ENCODE measurements at places on chromosomes 13 and 19.

- no peak for DNase-seq
These were observed 2.9 kb downstream of the KLK12 start for GRCh38 chr19:51031880-51032225.

DNA sequence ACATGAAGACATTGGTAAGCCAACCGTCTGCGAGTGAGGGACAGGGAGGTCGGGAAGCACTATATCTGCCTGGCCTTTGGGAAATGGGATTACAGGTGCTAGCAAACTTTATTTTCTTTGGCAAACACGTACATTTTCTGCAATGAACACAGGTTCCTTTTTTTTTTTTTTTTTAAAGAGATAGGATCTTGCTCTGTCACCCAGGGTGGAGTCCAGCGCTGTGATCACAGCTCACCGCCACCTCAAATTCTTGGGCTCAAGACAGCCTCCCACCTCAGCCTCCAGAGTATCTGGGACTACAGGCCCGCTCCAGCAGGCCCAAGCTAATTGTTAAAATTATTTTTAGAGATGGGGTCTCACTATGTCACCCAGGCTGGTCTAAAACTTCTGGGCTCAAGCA is 24.2 kb downstream of the ELAVL1 start:
- no peak for DNase-seq

DNA sequence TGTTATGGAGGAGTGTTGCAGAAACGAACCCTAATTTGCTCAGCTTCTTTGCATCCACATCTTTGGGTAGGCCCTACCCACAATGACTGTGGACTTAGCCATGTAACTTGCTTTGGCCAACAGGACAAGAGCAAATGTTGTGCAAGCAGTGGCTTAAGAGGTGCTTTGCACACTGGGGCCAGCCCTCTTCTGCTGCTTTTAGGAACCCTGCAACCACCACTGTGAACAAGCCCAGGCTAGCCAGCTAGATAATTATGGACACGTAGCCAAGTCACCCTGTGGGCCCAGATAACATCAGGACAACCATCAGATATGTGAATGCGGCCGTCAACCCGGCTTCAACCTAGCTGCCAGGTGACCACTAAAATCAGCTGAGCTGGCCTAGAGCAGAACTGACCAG is 17.1 kb downstream of the C19orf47 start:
- DNase-seq = no peak

GRCh38 chr13:41241626-41242025 is 21.8 kb downstream of the MTRF1 start:
- DNase-seq = no peak

DNA sequence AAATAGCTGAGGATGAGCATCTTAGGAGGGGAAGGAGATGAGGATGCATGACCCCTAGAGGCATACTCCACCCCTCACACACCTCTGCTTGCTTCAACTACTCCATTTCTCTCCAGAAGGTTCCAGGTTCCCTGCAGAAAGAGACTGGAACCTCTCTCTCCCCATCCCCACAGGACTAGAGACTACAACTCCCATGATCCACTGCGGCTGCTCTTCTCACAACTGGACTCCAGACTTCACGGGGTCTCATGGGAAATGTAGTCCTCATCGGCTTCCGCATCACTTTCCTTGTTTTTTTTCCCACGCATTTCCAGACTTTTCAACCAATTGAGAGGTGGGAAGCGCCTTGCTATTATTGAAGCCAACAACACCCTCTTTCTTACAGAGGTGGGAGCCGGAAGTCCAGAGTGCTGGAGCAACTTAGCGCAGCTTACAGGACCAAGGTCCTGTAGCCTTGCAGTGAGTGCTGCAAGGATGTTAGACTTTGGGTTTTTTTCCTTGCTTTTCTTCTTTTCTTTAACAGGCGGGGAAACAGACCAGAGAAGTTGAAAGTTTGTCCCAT is 13.9 kb upstream of the CACNG6 start:
- peak; percentile 77 for DNase-seq

GRCh38 chr13:40958655-40959054 is 60.5 kb downstream of the ELF1 start:
- no peak for DNase-seq

DNA sequence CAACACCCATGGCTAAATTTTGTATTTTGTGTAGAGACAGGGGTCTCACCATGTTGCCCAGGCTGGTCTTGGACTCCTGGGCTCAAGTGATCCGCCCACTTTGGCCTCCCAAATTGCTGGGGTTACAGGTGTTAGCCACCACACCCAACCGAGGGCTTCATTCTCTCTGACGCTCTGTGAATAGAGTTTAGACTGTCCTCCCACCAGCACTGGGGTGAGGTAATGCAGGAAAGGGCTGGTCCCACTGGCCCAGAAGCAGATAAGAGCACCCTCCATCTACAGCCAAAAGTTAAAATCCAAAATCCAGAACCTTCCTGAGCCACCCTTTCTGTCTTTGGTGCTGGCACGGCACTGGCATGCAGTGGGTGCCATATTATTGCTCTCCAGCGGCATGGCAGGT is 31.8 kb upstream of the HOMER3 start:
- no peak for DNase-seq

GRCh38 chr19:3176715-3177501 is 1.7 kb upstream of the S1PR4 start:
- DNase-seq = peak; percentile 59

GRCh38 chr19:570937-571565 is 1.3 kb upstream of the BSG start:
- no peak for DNase-seq

DNA sequence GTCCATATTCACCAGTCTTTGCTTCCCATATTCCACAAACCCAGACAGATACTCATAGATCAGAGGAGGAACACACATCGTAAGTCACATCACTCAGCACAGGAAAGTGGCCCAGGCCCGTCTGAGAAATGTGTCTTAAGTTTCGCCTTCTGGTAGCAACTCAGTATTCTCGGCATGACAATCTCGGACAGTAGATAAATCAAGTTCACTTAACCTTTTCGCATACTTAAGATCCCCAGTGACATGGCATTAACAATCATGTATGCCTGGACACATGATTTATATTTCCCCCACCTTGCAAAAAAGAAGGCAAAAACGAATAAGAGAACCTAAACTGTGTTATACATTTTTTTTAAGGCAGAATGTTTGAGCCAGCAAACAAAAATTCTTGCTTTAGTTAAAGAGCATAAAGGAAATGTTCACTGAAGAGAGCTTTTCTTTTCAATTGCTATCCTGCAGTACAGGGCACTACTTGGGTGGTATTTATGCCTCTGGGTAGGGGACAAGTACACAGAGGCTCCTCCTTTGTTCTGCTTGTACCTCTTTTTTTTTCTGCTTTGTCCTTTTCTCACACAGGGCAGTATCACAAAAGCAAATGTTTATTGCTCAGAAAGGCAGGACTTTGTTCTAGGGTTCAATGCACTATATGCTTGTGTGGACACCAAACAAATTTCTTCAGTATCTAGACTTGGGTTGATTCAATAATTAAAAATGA is 360.6 kb downstream of the TDRD3 start:
- DNase-seq = no peak

DNA sequence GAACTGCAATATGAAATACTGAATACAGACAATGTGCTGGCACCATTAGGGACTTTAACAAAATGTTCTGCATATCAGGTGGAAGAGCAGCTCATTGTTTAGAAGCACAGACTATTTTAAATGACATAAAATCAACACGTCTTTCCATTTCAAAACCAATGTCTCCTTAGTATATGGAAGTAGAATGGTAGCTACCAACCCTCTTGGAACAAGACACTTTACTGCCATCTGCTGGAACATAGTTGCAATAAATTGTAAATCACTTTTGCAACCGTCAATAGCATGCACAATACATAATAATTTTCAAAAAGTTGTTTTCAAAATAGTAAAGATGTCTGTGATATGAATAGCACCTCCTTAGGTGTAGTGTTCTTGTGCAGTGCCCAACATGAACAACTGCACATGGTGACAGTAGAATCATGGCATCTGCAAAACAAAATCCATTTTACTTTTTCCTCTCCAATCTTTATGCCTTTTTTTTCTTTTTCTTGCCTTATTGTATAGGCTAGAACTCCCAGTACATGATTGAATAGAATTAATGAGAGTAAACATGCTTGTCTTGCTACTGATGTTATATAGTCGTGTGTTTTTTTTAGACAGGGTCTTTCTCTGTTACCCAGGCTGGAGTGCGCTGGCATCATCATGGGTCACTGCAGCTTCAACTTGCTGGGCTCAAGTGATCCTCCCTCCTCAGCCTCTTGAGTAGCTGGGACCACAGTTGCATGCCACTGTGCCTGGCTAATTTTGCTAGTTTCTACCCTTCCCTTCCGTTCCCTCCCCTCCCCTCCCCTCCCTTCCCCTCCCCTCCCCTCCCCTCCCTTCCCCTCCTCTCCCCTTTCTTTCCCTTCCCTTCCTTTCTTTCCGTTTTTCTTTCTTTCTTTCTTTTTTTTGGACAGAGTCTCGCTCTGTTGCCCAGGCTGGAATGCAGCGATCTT is 7.8 kb upstream of the LYPD5 start:
- DNase-seq = peak; percentile 55

GRCh38 chr19:3826163-3826562 is 40.0 kb upstream of the MATK start:
- DNase-seq = no peak

DNA sequence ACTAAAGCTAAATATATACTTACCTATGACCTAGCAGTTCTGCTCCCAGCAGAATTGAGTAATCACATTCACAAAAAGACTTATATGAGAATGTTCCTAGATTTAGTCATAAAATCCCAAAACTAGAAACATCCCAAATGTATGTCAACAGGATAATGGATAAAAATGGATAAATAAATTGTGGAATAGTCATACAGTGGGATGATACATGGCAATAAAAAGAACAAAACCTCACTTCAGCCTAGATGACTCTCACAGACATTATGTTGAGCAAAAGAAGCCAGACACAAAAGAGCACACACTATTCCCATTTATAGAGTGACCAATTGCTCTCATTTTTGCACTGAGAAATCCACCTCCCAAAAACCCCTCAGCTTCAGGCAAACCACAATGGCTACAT is 352.4 kb upstream of the HTR2A start:
- no peak for DNase-seq

GRCh38 chr13:103140001-103140671 is 73.9 kb upstream of the SLC10A2 start:
- peak; percentile 5 for DNase-seq

DNA sequence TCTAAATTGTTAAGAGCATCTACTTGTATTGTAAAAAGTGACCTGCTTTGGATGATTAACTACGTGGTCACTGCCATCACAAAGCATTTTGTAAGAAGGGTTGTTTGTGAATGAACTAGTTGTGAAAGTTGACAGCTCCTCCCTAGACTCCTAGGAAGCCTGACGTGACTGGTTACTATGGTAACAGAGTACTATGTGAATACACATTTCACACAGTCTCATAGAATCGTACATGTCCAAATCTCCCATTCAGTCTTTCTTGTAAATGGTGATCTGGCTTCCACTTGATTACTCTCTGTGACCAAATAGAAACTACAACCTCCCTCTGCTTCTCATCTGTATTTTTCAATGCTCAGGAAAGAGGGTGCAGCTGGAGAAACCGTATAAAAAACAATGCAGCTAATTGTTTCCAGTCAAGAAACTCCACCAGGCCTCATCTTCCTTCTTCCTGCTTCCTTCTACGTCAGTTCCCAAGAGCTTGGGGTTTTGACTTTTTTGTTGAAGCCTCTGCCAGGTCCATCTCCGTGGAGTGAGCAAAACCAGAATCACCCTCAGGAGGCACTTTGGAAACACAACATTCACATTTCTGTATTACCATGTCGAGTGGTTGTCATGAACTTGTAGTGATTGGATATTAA is 83.4 kb downstream of the GPC6 start:
- DNase-seq = no peak

Data from HTR-8/SVneo (cell line).